ENCODE measurements at places on chromosomes 2 and 18.

DNA sequence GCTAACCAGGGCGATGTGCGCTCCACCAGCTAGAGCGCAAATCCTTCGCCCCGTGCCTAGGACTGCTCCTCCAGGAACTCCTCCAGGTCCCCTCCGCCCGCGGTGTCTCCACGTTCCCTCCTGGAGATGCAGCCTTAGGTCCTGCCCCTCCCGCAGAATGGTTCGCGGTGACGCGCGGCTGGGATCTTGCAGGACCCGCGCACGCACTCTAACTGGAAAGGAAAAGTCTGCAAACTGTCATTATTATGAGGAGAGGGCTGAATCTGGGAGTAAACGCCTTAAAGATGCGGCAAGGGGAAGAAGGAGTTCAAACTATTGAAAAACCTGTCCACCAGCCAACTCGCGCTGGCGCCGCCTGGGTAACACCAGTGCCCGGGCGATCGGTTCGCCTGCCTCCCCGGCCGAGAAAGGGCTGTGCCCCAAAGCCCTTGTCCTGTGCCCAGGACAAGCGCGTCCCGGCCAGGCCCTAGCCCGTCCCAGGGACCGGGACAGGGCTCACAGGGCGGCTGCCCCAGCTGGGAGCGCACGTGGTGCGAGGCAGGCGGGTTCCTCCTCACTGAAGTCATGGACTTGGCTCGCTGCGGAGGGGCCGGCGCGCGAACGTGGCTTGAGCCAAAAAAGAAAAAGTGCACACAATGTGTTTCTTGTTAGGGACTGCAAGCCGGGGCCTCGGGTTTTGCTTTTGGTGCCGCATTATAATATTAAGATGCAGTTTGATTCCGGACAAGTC, 5.5 kb upstream of the ID2 start:
- no peak for DNase-seq

GRCh38 chr18:12679183-12679786, 21.4 kb upstream of the SPIRE1 start:
- DNase-seq: no peak

DNA sequence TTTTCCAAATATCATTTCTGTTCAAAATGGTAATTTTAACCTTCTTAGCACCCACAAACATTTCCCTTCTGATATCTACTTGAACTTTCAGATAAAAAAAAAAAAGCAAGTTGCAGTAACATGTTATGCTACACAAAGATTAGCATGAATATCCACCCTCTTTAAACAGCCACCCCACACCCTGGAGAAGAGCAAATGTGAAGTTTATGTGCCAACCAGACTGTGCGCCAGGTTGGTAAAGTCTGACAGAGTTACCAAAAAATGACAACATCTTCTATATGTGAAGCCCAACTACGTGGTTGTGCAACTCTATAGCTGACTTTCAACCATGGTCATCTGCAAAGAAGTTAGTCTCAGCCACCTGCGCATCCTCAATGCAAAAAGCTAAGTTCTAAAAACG, 62.6 kb downstream of the BCL11A start:
- no peak for DNase-seq

DNA sequence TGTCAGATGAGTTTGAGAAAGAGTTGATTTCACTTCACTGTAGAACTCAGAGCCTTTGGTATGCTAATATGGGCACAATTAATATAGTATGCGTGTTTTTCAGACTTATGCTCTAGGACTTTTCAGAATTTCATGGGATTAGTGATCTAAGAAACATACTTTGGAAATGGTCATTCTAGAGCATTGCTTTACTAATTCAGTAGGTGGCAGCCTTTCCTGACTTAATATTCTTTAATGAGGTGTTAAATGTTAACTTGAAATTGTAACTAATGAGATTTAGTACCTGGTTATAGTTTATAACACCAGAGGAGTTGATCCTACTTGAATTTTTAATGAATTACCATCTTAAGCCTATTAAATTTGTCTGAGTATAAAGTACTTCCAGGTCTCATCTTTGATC, 28.4 kb downstream of the ACTR2 start:
- DNase-seq: no peak

GRCh38 chr2:241040081-241040803, 41.8 kb downstream of the SNED1 start:
- DNase-seq: no peak

- DNase-seq: no peak
Observed at GRCh38 chr2:174772472-174772801, 8.2 kb upstream of the CHRNA1 start.

GRCh38 chr2:181785691-181786344, 105.5 kb upstream of the NEUROD1 start:
- no peak for DNase-seq

DNA sequence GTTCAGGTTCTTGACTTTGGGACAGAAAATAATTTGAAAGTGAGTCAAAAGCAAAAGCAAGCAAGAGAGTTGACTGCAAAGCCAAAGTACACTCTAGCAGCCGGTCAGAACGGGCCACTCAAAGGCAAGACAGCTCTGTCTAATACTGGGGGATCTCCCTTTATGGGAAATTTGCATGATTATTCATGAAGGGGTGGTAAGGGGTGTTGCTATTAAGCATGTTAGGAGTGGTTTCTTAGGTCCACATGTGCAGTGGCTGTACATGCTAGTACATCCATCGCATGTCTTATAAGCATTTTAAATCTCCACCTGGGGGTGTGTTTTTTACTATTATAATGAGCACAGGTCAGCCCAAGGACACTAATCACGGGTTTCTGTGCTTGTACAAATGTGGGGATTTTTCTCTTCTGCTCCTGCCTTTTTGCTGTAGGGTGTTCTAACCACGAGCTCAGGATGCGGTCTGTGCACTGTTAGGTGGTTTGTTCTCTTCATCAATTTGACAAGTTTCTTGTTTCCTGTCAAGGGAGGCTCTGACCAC, 60.2 kb upstream of the SPP2 start:
- no peak for DNase-seq

DNA sequence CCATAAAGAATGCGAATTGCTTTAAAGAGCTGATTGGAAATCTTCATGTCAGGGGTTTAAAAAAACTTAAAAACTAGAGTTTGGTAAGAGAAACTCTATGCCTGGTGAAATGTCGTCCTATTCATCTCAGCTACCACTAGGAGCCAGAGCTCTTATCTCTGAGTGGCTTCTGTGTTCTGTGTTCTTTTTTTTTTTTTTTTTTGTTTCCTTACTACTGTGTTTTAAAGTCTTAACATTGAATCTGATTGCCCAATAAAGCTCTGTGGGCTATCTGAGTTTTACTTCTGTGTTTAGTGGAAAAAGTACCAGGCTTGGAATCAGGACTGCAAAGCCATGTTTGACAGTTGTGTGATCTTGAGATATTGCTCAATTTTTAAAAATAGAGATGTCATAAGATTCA, 494.8 kb downstream of the RIT2 start:
- no peak for DNase-seq

GRCh38 chr2:69768789-69769188, 26.9 kb downstream of the ANXA4 start:
- DNase-seq: no peak
